ENCODE measurements at places on chromosomes 16 and 17.

DNA sequence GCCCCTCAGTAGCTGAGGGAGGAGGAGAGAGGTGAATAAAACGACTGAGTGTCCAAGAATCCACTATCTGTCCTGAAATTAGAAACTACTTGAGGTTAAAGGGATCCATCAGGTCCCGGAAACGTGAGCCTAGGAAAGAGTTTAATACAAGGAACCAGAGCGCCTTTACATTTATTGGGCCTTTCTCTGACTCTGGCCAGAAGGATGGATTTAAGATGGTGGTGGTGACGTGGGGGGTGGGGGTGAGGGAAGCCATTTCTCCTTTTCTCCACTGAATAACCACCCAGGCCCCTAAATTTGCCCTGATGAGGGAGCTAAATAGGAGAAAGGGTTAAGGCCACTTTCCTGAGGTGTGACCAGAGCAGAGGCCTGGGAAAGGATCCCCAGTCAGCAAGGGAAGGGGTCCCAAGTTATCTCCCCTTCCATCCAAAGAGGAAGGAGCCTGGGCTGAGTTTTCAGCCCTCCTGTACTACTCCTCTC, 1.0 kb upstream of the HOXB9 start:
- DNase-seq: no peak

- DNase-seq: no peak
Measured at GRCh38 chr17:2442166-2442565, 41.3 kb upstream of the MNT start.

GRCh38 chr17:17757956-17758845, 76.9 kb downstream of the RAI1 start:
- DNase-seq: no peak

- peak; percentile 72 for DNase-seq
Measured at GRCh38 chr17:77453613-77454241, 313.0 kb downstream of the SEC14L1 start.

DNA sequence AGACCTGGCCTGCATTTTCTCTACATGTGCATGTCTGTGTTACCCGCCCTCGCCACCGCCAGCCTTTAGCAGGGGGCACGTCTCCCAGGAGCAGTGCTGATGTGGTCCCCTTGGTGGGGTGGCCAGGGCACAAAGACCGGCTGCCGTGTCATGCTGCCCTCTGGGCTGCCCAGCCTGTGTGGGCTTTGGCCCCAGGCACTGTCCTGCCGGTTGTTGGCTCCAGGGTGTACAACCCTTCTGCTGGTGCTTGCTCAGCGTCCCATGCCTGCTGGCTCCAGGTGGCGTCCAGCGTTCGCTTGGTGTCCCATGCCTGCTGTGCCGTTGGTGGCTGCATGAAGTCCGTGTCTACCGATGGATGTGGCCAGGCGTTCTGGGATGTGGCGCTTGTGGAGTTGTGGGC, 4.1 kb downstream of the BAIAP2 start:
- DNase-seq: no peak

GRCh38 chr17:67215991-67216421, 29.0 kb downstream of the HELZ start:
- DNase-seq: no peak

DNA sequence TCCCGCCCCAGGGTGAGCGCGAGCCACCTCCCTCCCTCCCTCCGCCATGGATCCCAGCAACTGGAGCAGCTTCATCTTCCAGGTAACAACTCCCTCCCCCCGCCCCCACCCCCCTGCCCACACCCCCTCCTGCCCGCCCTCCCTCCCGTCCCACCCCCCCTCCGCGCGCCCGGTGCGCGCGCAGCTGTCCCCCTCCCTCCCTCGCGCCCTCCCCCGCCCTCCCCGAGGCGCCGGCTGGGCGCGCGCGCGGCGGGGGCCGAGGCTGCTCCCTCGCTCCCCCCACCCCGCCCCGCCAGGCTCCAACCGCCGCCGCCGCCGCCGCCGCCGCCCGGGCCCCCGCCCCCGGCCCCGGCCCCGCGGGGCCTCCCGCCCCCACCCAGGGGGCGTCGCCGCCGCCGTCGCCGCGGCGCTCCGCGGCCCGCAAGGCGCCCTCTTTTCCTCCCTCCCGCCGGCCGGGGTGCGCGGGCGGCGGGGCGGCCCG, at the start of gene MAZ:
Gene MAZ (plus strand): TSS at position 431 of the 481 bp plus-strand sequence. CDS start 173 bp downstream, outside the sequence.
- peak; percentile 89 for DNase-seq

- DNase-seq: no peak
Measured at GRCh38 chr17:64378890-64379354, 11.7 kb downstream of the PECAM1 start.

DNA sequence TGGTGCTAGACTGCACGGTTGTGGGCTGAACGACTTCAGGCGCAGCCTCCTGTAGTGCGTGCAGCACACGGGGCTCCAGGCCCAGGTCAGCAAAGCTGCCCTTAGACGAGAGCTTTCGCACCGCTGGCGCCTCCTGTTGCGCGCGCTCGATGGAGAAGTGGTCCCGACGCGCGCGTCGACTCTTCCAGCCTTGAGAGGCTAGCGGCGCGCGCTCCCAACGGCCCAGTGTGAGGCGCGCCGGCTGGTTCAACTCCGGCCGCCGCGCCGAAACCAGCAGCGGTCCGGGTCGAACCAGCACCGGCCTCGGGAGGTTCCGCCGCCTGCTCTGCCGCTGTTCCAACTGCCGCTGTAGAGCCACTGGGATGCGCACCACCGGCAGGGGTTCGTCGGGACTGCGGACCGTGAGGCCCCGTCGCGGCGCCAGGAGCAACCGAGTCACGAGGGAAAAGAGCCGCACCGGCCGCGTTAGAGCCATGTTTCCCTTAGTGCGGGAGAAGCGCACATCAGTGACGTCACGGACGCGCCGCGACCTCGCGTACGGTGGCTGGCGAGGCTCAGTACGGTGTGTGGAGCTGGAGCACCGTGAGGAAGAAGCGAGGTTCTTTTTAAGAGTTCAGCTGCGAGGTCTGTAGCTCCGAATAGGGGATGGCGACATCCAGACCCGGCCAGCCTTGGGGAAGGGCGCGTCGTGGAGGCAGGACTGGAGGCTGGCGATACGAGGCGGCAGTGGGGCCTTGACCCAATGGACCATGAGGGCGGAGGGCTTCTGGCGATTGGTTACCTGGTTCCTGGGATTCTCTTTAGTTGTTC, at the start of the genes DDX28 and DUS2:
Gene DDX28 (minus strand): TSS at position 505 of the 810 bp plus-strand sequence. CDS start 30 bp downstream, at position 475.
Gene DUS2 (plus strand): TSS at position 557 of the 810 bp plus-strand sequence. CDS start 14,740 bp downstream, outside the sequence.
- peak; percentile 92 for DNase-seq

GRCh38 chr16:15573274-15573895, 69.6 kb downstream of the MARF1 start:
- DNase-seq: no peak

DNA sequence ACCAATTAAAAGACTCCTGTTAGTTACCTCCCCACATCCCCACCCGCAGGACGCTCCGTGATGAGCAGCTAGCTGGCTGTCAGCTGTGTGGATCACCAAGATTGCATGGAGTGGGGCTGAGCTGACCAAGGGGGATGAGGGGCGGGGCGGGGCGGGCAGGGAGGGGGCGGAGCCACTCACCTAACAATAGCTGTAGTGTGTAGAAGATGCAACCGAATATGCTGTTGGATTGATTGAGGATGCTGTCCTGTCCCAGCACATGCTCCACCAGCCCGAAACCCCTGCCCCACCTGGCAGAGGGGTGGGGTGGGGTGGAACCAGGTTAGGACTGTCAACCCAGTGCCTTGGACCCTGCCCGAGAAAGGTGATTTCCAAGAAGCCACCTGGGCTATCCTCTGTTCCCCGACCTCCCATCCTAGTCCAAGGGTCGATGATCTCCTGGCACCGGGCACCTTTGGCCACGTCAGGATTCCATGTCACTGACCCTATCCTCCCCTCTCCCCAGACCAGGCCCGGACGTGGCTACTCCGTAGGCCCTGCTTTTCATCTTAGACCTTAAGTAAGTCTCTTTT, 1.4 kb downstream of the VKORC1 start:
- no peak for DNase-seq

GRCh38 chr16:84559311-84559932, 55.0 kb upstream of the MEAK7 start:
- no peak for DNase-seq

DNA sequence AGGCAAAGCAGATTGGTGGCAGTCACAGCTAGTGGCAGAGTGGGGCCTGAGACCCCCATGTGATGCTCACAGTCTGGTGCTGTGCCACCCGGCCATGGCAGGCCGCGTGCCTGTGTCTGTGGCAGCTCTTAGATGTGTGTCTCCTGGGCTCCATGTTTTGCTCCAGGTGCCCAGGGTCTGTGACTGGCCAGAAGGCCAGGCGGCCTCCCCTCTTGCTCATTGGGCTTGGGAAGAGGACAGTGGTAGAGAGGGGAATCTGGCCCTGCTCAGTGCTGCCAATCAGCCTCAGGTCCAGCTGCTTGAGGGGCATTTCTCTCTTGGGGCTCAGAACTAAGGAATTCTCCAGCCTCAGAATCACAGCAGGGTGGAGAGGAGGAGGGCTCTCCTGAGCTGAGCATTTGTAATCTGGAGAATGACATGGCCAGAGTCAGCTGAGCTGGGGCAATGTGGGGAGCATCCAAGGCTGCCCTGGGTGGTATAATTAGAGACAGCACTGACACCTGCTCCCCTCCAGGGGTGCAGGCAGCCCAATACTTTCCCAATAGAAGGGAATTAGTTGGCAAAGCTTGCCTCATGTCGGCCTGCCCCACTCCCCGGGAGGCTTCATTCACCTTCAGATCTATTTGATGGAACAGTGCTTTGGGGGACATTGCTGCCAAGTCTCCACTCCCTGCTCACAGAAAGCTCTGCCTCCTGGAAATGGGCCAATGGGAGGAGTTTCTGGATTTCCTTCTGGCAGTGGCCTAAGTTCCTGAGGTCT, 2.7 kb upstream of the LASP1NB start:
- DNase-seq: no peak

DNA sequence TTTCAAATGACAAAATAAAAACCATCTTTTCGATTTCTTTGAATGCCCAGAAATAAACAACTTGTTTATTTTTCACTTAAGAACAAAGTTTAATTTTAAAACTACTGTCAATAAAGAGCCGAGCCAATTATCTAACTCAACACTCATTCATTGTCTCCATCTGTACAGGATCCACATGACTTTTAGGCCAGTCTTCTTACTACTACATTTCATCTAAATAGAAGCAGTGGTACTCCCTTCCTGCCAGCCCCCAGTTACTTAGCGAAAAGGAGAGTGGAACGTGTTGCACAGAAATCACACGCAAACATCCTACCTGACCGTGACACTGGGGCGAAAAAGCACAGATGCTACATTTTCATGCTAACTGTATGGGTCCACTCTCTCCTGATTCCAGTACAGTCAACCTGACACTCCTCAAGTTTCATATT, 1.2 kb downstream of the GNA13 start:
- no peak for DNase-seq

Measured in GM13977 (cell line).